ENCODE measurements at places on chromosomes 3 and 15.
A peak's percentile ranks its signal among the peaks of the same experiment; 100 is the strongest.

DNA sequence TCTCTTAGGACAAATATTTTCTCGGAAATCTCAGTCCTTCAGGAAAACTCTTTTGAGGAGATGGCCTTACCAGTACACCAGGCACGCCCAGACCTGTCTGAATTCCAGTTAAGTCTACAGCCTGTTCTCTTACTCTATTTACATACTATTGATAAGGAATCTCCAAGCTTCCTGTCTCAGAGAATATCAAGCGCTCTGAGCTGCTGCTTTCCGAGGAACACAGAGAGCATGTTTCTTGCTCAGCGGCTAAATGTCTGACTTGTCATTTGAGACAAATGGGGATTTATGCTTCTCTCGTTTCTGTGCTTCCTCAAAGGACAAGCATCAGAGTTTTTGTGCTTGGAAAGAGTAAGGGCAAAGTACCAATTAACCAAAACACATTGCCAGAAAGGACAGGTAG is 112.4 kb upstream of the CCDC54 start:
- H3K36me3 ChIP-seq: no peaks in the 10 kb centered on the region
- no peak overlapping the region for H3K27ac ChIP-seq
- H3K4me1 ChIP-seq: peaks cover 6% of the 10 kb centered on the region
- peaks cover 4% of the 10 kb centered on the region for H3K27me3 ChIP-seq
- no peak overlapping the region for H3K4me3 ChIP-seq

DNA sequence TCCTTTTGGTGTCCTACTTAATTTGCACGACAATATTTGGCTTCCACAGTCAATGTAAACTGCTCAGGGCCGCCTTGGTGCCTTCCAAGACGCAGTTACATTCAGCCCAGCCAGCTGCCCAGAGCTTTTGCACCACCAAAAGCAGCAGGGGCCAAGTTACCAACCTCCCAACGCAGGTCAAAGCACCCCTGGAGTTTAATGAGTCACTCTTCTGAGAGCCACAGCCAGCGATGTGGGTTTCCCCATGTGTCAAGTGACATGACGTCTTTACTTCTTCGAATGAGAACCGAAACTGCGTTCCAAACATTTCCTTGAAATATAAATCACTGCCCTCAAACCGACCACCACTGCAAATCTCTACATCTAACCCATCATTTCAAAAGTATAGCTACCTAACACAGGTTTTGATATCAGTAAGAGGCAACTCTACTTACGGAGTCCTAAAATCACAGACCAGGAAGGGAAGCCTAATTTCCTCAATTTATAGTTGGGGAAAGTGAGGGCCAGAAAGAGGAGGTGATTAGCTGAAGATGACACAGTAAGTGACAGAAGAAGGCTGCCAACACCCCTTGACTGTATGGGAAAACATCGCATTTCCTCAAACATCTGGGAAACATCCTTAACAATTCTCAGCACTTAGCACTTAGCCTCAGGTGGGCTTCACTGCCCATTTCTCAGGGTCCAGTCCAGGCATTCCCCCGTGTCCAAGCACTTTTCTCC is 24.5 kb downstream of the MB21D2 start:
- H3K36me3 ChIP-seq: peaks cover 23% of the 10 kb centered on the region
- peak overlapping the region; percentile 81 for H3K27ac ChIP-seq
- H3K4me1 ChIP-seq: peaks cover 94% of the 10 kb centered on the region
- H3K27me3 ChIP-seq: peaks cover 19% of the 10 kb centered on the region

- no peaks in the 10 kb centered on the region for H3K36me3 ChIP-seq
- no peaks in the 10 kb centered on the region for H3K4me1 ChIP-seq
- no peak overlapping the region for H3K4me3 ChIP-seq
- no peaks in the 10 kb centered on the region for H3K27me3 ChIP-seq
- H3K27ac ChIP-seq: no peak overlapping the region
Measured at GRCh38 chr3:157700405-157700804, 197.2 kb upstream of the VEPH1 start.

DNA sequence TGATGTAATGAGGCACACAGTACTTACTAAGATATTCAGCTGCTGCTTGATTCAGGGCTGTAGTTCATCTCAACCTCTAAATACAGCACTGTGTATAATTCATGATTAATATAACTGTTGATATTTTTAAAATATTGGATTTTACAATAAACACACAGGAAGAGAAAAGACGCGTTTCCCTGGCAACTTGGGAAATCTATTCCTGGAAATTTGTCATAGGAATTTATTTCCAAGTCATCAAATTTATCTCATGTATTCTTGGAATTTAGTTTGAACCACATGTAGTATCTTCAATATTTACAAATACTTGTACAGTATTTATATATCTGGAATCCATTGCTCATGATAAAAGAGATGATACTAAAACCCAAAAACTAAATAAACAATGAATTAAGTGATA is 30.6 kb downstream of the EPHA3 start:
- H3K27me3 ChIP-seq: no peaks in the 10 kb centered on the region
- no peak overlapping the region for H3K4me3 ChIP-seq
- no peaks in the 10 kb centered on the region for H3K4me1 ChIP-seq

DNA sequence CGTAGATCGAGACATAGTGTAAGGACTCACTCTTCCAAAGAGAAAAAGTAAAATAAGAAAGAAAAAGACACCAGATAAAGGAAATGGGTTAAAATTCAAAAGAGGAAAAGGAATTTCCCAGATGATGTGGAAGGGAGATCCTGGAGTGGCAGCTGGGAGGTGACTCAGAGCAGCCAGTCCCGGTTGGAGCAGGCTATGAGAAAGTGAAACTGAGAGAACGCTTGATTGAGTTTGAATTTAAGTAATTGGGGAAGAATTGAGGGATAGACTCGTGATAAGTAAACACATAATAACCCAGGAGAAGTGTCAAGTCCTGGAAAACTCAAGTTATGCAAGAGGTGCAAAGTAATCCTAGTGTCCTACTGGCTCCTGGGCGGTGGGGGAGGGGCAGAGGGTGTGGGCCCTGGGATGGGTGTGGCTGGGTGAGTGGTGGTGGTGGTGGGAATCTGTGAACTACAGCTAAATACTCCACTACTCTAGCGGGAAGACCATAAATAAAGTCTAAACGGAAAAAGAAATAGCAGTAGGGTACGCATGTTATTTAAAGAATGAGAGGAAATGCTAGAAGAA is 1.2 kb downstream of the PRR20G start:
- no peak overlapping the region for H3K4me3 ChIP-seq
- no peak overlapping the region for H3K27ac ChIP-seq
- H3K27me3 ChIP-seq: no peaks in the 10 kb centered on the region
- no peak for DNase-seq
- no peaks in the 10 kb centered on the region for H3K36me3 ChIP-seq

- no peaks in the 10 kb centered on the region for H3K27me3 ChIP-seq
- H3K4me1 ChIP-seq: no peaks in the 10 kb centered on the region
- H3K4me3 ChIP-seq: no peak overlapping the region
- H3K27ac ChIP-seq: no peak overlapping the region
- H3K36me3 ChIP-seq: no peaks in the 10 kb centered on the region
- DNase-seq: no peak
Measured at GRCh38 chr3:102488331-102488730, 53.5 kb downstream of the ZPLD1 start.

GRCh38 chr3:114904633-114905032 is 242.5 kb downstream of the ZBTB20 start:
- H3K27ac ChIP-seq: no peak overlapping the region
- no peak for DNase-seq
- H3K4me1 ChIP-seq: peaks cover 2% of the 10 kb centered on the region

DNA sequence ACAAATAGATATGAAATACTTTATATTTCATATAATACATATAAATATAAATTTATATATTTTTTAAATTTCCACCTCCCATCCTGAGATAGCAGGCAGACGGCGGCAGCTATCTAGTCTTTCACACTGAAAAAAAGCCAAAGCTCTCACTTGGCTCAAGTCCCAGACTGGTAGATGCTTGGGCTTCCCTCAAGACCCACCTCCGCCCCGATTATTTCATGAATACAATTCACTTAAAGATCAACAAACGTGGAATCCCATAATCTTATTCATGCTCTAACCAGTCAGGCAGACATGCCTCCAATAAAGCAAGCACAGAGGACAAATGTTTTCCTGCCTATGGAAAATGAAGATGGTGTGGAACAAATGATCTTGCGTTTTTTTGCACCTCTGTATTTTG is 275.9 kb upstream of the NR2F2 start:
- no peaks in the 10 kb centered on the region for H3K36me3 ChIP-seq
- H3K4me3 ChIP-seq: no peak overlapping the region

DNA sequence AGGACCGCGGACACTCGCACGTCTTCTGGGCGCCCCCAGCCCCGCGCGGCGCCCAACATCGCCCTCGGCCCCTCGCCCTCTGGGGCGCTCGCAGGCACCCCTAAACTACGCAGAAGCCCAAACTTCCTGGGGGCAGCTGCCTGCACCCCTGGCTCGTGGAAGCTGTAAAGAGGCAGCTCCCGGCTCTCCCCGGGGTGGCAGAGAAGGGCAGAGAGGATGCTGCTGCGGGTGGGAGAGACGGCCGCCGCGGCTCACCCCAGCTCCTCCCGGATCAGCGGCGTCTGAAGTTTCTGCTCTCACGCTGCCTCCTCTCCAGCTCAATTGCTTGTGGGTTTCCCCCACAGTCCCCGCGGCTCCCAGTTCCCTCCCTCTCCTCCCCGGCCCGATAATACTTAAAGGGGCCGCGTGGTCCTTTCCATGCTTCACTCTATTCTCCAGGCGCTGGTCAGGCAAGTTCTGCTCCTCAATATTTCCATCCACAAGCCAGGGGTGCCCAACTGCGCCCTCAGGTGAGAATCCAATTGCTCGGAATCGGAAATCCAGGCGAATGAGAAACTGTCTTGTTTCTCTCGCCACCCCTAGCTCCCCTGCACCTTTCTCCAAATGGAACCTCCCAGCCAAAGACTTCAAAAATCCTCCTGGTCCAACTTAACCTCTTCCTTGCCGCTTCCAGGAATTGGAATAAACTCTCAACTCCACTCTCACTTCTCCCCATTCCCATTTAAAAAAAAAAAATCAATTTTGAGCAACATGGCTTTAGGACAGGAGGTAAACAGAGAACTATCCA is 748.5 kb downstream of the ROBO1 start:
- no peaks in the 10 kb centered on the region for H3K27me3 ChIP-seq
- no peak overlapping the region for H3K27ac ChIP-seq
- H3K36me3 ChIP-seq: no peaks in the 10 kb centered on the region
- DNase-seq: no peak
- H3K4me1 ChIP-seq: peaks cover 2% of the 10 kb centered on the region

DNA sequence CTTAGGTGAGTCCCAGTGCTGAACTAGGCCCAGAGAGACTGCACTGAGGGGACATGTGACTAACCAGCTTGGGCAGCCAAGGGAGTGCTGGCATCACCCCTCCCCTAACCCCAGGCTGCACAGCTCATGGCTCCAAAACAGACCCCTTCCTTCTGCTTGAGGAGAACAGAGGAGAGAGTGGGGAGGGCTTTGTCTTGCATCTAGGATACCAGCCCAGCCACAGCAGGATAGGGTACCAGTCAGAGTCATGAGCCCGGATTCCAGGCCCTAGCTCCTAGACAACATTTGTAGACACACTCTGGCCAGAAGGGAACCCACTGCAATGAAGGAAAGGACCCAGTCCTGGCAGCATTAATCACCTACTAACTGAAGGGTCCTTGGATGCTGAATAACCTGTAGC is 49.9 kb upstream of the PLSCR4 start:
- no peak overlapping the region for H3K27ac ChIP-seq
- no peak overlapping the region for H3K4me3 ChIP-seq
- H3K27me3 ChIP-seq: no peaks in the 10 kb centered on the region

GRCh38 chr3:196274585-196274984 is 12.9 kb downstream of the PCYT1A start:
- peaks cover 49% of the 10 kb centered on the region for H3K36me3 ChIP-seq
- peak overlapping the region; percentile 92 for H3K27ac ChIP-seq
- peak overlapping the region; percentile 57 for H3K4me3 ChIP-seq
- peaks cover 71% of the 10 kb centered on the region for H3K4me1 ChIP-seq

DNA sequence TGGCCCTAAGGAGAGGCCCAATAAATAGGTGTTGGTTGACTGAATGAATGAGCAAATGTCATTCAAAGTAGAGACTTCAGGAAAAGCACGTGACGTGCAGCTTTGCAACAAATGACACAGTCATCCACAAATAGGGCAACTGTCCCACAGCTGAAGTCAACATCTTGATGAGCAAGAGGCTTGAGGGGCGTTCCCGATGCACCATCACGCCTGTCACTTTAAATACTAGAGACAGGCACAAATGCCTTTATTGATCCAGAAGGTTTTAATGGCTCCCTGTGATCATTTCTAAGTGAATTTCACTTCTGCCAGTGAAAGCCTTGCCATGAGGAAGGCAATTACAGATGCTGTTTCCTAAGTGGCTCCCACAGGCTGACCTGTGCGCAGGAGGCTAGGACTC is 43.6 kb downstream of the ABTB1 start:
- no peak overlapping the region for H3K4me3 ChIP-seq
- H3K4me1 ChIP-seq: no peaks in the 10 kb centered on the region
- H3K27me3 ChIP-seq: peaks cover 21% of the 10 kb centered on the region
- H3K27ac ChIP-seq: no peak overlapping the region

DNA sequence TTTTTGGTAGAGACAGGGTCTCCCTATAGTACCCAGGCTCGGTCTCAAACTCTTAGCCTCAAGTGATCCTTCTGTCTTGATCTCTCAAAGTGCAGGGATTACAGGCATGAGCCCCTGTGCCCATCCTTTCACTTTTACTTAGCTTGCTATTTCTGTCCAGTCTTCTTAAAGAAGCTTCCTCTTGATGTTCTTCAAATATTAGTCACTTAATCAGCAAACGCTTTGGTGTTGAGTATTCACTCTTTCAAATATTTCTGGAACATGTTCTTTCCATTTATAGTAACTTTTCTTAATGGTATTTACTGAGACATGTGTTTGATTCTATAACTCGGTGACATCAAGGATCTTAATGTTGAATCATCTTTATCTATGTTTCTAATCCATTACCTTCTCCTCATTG is 122.1 kb downstream of the CNTN6 start:
- H3K4me1 ChIP-seq: no peaks in the 10 kb centered on the region
- no peaks in the 10 kb centered on the region for H3K36me3 ChIP-seq
- no peaks in the 10 kb centered on the region for H3K27me3 ChIP-seq
- H3K4me3 ChIP-seq: no peak overlapping the region

- no peak for DNase-seq
- H3K4me3 ChIP-seq: no peak overlapping the region
- no peak overlapping the region for H3K27ac ChIP-seq
- peaks cover 14% of the 10 kb centered on the region for H3K27me3 ChIP-seq
- H3K4me1 ChIP-seq: peaks cover 24% of the 10 kb centered on the region
Measured at GRCh38 chr15:43249236-43249635, 17.5 kb downstream of the TGM5 start.

DNA sequence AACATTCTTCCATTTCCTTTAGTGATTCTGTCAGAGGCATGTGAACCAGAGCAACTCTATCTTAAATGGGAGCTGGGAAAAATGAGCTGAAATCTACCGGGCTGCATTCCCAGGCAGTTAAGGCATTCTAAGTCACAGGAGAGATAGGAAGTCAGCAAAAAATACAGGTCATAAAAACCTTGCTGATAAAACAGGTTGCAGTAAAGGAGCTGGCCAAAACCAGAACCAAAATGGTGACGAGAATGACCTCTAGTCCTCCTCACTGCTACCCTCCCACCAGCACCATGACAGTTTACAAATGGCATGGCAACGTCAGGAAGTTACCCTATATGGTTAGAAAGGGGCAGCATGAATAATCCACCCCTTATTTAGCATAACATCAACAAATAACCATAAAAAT is 66.4 kb downstream of the B3GALNT1 start:
- H3K36me3 ChIP-seq: peaks cover 3% of the 10 kb centered on the region
- H3K27me3 ChIP-seq: no peaks in the 10 kb centered on the region
- no peak overlapping the region for H3K27ac ChIP-seq
- peaks cover 15% of the 10 kb centered on the region for H3K4me1 ChIP-seq
- no peak overlapping the region for H3K4me3 ChIP-seq

- no peak overlapping the region for H3K27ac ChIP-seq
- no peak for DNase-seq
Measured at GRCh38 chr3:171755656-171756055, 54.6 kb downstream of the PLD1 start.
